ENCODE measurements at places on chromosomes 5 and 9.

- no peak for DNase-seq
Observed at GRCh38 chr9:28892538-28892937, 1319.3 kb upstream of the C9orf72 start.

DNA sequence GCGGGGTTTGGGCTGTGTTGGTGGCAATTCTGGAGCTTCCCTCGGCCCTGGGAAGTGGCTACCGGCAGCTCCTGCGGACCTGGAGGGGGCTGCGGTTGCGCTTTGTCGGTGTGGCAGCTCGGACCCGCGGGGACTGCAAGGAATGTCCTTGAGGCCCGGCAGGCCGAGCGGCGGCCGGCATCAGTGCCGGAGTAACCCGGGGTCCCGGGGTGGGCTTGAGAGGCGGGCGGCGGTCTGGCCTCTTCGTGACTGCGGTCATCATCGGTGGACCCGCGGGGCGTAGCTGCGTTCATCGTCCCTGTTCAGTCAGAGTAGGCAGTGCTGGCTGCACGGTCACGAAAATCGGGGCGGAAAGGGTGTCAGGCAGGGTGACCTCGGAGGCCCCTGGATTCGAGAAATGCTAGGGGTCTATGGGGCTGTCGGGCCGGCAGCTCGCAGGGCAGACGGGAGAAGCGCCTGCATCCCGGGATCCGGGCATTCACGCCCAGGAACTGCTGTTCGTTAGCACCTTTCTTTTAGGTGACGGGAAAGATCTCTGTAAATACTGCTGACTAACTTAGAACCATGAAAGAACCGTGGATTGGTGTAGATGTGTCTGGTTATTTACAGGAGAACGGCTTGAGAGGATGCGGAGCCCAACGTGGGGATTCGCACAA, 474 bp downstream of the HMGCR start:
- no peak for DNase-seq

DNA sequence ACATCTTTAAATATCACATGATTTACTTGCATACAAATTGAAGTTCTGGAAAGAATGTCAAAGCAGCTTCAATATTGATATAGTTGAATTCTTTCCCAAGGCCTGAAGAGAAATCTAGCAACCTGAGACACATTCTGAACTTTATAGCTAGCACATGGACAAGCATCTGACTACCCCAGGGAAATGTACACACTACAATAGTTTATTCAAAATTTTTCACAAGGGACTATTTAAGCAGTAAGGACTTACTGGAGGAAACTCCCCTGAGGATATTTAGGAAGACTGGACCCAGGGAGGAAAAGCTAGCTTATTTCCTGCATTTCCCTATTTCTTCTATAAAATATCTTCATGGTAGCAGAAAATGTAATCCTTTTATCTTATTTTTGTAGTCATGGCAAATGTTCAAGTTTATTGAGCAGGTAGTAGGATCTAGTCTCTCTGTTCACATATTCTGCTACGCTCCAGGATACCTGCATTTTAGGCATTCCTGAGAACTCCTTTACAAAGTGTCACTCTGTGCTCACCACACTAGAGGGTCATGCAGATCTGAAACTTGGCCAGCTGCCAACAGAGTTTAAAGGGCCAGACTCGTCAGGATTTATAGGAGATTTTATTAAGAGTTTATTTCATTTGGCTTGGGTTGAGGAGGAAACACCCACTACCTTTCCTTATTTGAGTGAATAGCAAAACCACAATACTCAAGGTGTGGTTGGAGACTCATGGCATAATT, 348.4 kb upstream of the FTMT start:
- DNase-seq, result peak; percentile 15

- peak; percentile 87 for DNase-seq
Observed at GRCh38 chr5:151005950-151006576, 14.3 kb upstream of the GPX3 start.

DNA sequence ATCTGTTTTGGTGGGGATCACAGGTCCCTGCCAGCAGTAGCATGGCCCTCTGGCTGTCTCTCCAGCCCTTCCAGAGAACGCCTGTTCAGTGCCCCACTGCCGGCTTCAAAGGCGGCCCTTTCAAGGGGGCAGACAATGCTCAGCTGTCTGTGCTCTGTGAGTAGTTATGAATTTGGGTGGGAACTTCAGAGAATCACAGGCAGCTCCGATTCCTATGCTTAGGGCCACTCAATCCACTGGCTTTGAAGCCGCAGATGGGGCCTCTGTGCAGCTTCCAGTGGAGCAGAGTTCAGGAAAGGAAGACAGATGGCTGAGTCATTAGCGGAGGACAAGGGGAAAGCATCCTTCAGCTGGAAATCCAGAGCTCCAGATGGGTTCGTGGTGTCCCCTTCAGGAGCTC, 42.4 kb downstream of the NKX2-5 start:
- DNase-seq, result no peak

DNA sequence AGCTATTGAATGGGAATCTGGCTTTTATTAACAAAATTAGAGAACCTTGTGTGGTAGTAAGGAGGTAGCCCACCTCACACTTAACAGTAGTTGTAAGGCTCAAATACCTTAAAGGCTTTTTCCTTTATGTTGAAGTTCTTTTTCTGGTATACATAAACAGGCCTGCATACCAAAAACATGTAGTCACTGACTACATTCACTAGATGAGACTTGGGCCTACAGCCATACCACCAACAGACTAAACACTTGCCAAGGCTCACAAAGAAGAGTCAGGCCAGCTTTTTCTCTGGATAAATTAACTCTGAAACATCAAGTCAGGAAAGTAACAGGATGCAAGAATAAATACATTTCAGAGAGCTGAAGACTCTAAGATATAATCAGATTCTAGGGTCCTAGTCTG, 78.6 kb upstream of the MPDZ start:
- no peak for DNase-seq

- no peak for DNase-seq
Observed at GRCh38 chr5:156589104-156589945, 260.8 kb upstream of the PPP1R2B start.

- no peak for DNase-seq
Observed at GRCh38 chr5:112533362-112533761, 114.3 kb upstream of the EPB41L4A start.

DNA sequence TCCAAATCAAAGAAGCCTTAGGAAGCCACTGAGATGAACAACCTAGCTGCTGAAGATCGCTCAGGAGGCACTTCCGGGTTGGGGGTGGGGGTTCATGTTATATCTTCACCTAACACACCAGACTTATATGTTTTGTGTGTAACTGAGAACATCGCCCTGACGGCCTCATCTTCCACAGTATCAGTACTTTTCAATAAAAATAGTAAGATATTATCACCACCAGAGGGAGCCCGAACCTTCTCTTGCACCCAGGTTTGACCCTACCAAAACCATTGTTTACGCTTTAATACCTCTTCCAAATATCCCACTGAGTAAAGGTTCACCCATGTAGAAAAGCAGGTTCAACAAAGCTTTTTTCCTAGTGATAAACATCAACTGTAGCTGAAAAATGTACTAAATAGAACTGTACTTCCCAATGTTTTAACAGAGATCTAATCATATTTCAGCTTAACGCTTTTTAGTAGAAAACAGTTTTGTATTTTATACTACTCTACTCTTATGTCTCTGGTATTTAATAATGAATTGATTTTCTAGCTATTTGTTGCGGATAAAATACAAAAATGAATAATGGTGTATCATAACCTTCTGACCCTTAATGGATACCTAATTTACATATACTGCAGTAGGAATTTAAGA, 244.0 kb downstream of the EPB41L4A start:
- no peak for DNase-seq

GRCh38 chr5:141486091-141486490, 1.3 kb downstream of the PCDHGC4 start:
- no peak for DNase-seq

DNA sequence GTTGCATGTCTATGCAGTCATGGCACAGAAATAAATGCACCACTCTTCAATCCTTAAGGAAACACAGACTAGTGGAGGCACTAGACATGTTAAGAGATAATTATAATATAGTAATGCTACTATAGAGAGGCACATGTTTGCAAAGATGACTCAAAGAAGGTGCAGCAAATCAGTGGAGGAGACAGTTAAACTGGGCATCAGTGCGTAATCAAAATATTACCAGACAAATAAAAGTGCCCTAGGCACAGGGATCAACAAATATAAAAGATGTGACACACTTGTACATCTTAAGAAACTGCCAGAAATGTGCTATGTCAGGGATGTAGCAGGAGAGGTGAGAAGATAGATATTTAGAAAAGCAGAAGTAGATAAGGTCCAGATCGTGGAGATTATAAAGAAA, 642.1 kb downstream of the SLCO4C1 start:
- DNase-seq, result no peak

DNA sequence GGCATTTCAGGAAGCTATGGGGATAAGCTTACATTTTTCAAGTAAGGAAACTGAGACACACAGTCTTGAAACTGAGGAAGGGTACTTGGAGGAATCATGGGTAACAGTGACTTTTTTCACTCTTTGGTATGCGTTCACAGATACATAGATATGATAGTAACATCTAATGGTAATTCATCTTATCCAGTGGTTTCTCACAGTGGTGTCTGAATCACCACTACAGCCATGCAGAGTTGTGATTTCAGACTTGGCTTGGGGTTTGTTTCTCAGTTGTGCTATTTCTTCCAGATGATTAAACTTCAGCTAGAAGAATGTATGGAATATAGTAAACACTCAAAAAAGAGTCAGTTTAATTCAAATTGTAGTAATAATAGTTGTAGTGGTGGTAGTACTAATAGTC, 239.1 kb upstream of the NUDT12 start:
- DNase-seq, result no peak
